ENCODE measurements at places on chromosomes 12 and 14.

DNA sequence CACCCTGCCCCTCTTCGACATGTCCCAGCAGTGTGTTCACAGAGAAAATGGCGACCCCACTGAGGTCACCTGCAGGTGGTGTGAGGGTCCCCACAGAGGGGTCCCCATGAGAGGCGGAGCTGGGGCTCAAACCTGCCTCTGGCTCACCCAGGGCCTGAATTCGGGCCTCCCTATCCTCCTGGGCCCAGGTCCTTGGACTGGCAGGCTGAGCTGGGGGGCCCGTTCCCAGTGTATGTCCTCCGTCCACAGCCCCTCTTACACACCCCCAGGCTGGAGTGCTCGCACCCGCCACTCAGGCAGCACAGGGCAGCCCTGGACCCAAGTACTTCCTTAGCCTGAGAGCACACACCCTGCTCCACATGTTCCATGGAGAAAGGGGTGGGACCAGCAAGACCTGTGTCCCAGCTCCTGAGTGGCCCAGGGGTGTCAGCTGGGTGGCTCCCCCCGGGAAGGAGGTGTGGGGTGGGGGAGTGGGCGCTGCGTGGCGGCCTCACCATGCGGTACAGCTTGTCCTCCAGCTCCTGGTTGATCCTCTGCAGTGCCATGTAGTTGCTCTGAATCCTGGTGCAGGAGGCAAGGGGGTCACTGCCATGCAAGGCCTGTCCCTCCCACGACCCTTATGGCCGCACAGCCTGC lies 42.6 kb downstream of the BEGAIN start:
- DNase-seq = no peak

- DNase-seq = peak; percentile 29
These were observed 72.9 kb downstream of the TRAFD1 start for GRCh38 chr12:112198120-112198733.

DNA sequence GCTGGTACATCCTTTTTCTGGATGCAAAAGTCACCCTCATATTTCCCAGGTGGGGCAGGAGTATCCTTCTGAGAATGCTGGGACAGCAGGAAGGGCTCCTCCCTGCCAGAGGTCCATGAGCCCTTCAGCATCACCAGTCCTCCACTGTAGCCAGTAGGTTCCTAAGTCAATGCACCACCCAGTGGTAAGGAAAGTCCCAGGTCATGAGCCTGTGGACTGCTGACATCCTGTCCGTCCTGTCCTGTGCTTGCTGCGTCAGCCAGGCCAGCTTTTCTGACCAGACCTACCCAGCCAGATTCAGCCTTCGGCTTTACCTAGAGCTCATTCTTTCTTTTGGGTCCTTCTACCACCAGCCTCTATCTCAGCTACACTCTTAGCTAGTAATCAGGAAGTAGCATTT lies 23.0 kb upstream of the ACTN1 start:
- no peak for DNase-seq

- DNase-seq = no peak
These were observed 263.5 kb downstream of the DPF3 start for GRCh38 chr14:72630374-72630773.

GRCh38 chr12:114123108-114123507 lies 157.0 kb upstream of the RBM19 start:
- DNase-seq = no peak
